ENCODE measurements at places on chromosomes 16 and 17.
A peak's percentile ranks its signal among the peaks of the same experiment; 100 is the strongest.

DNA sequence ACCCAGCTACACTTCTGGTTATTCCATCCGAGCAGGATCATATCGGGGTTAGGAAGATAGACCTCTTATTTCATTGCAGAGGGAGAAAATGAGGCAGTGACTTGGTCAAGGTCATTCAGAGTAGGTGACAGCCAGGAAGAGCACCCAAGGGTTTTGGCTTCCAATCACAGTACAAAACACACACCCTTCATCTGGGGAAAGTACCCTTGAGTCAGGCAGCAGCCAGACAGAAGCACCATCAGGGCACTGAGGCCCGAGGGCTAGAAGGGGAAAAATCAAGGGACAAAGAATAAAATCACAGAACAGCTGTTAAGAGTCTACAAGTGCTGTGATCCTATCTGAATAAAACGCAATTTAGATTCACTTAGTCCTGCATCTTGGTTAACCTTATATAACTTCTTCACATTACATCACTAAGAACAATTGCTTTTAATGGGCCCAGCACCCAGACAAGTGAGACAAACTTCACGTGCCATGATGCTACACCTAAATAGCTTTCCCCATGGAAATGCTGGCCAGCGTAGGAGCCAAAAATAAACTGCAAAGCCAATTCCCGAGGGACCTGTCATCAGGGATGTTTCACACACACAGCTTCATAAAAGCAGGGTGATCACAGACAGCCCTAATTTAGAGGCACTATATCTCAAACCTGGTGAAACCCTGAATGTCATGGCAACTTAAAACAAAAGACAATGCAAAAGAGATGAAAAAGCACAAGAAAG, 4.9 kb downstream of the UBE2O start:
- no peak for DNase-seq

DNA sequence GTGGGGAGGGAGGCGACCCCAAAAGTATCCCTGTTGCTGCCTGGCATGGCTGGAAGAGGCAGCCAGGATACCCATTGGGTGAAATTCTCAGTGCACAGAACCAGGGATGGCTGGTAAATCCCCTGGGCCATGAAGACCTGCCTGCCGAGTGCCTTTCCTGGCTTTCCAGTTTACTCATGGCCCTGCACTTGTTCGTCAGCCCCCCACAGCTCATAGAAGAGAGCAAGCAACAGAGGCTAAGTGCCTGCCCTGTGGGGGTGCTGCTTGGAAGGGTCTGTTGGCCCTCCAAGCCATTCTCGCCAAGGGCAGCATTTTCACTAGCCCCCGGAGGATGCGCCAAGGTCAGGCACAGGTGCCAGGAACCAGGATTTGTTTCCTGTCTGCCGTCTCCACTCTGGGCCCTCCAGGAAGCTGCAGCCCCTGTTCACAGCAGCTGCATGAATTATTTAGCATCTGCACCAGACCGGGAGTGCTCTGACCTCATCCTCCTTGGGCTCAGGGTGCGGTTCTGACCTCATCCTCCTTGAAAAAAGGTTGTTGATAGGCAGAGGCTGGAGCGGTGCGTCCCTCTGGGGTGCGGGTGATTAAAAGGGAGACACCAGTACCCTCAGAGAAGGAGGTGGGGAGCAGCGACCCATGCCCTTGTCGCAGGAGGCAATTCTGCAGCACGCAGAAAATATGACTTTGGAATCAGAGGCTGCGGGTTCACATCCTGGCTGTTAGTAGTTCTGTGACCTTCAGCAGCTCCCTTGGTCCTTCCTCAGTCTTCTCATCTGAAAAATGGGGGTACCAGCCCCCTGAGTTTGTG, 14.2 kb upstream of the CD300A start:
- DNase-seq, result no peak

DNA sequence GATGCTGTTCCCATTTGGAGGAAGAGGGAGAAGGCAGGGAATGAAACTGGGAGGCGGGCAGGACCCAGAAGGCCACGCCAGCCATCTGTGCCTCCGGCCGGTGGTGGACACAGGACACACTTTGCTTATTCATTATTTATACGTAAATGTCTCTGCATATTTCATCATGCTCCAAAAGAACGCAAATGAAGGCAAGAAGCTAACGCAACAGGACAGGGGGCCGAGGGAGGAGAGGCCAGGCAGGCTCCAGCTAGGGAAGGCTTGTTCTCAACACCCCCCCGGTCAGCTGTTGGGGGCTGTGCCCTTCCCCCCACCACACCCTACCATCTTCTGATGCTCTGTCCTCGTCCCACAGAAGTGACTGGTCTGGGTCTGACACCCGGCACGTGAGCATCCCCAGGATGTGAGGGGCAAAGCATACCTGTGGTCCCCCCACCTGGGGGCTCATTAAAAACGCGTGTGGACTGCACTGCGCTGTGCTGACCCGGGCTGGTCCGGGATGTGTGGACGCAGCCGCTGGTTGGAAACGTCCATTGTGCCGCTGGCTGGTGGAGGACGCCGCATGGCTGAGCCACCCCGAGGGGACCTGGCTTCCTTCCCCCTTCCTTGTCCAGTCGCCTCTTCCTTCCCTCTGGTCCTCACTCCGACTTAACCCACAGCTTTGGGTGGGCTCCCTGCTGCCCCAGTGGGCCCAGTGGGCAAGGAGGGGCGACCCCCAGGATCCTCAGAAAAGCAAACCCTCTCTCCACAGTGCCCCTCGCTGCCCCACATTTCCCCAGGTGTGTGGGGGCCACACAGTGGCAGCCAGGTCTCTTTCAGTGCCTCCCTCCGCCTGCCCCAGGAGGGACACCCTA, 46.4 kb upstream of the ENPP7 start:
- DNase-seq, result no peak

DNA sequence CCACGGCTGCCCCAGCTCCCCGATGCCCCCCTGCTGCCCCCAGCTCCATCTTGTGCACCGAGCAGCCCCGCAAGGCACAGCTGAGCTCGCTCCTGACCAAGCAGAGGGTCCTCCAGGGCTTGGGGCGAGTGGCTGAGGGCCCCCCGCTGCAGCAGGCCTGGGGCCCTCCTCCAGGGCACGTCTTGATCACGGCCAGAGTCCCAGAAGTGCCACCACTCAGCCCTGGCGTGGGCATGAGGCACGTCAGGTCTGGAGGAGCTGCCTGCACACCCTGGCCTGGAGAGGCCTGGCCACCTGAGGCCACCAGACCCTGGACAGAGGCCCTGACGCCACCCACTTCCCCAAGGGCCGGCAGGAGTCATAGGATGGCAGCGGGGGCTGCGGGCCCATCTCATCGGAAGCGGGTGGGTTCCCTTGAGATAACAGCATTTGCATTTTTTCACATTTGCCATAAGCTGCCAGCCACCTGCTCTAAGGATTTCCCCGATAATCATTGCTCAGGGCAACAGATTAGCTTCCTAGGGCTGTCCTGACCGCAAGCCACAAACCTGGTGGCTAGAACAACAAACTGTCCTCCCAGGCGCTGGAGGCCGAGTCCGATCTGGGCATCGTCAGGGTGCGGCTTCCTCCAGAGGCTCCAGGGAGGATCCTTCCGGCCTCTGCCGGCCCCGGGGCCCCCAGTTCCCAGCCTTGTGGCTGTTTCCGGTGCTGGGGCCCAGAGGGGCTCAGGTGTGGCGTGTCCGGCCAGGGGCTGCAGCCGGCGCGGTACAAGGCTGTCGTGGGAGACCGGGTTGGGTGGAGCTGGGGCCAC, 23.9 kb upstream of the C1QTNF8 start:
- DNase-seq, result no peak

DNA sequence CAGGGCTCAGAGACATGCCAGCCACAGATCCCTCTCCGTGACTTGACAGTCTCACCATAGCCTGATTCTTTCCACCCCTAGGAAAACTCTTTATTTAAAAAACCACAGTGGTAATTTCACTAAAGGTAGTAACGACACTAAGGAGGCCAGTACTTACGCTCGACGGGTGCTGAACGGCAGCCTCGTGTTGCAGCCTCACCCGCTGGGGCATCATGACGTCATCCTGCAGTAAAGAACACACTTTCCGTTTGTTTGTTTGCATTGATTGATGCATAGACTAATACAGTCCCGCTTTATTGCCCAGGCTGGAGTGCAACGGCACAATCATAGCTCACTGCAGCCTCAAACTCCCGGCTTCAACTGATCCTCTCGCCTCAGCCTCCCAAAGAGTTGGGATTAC, 65.1 kb upstream of the METRNL start:
- no peak for DNase-seq

GRCh38 chr16:23496821-23497542, 13.3 kb downstream of the GGA2 start:
- DNase-seq, result peak; percentile 30

DNA sequence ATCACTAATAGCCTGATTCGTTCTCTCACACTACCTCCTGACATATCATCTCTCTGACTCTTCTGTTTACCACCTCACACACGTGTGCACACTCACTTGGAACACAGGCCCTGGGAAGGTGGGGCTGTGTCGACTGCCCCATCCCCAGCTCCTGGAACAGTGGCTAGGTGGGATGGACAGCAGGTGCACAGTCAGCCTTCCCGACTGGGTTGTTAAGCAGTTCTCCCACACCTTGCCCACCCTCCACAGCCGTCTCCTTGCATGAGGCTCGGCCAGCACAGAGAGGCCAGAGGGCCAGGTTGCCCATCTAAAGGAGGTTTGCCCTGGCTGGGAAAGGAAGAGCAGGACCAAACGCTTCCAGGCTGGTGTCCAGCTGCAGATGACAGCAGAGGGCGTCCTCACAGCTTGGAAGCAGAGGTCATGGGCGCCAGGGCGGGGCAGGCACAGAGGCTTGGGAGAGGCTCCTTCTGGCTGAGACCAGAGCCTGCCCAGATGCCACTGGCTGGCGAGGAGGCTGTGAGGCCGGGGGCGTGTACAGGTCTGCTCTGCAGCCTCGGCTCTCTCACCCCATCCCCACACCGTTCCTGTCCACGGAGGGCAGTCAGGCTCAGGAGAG, 92.8 kb downstream of the AMFR start:
- no peak for DNase-seq

GRCh38 chr17:81245024-81245664, 6.0 kb downstream of the NDUFAF8 start:
- DNase-seq, result no peak

DNA sequence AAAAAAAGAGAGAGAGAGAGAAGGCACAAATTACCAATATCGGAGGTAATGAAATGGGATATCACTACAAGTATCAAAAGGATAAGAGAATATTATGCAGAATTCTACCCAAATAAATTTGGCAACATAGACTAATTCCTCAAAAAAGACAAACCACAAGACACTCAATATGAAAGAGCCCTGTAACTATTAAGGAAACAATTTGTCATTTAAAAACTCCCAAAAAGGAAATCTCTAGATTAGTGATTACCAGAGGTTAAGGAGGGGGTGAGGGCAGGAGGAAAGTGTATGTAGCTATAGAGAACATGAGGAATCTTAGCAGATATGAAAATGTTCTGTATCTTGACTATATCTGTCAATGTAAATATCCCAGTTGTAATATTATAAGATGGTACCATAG, 54.0 kb downstream of the CFDP1 start:
- DNase-seq, result no peak

DNA sequence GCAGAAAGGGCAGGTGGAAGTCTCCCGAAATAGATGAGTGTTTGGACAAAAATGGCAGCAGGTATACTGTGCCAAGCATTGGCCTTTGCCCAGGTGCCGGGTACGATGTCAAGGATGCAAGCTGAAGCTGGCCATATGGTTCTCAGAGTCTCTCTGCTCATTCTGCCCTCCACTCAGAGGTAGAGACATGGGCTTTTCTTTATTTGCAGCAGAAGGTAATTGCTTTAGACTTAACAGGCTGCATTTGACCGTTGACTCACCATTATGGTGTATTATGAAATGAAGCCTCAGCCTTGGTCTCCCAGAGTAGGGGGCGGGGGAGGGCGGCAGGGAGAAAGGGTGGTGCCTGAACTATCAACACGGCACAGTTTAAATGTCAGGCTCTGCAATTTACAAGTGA, 969.1 kb upstream of the EEF2KMT start:
- no peak for DNase-seq

DNA sequence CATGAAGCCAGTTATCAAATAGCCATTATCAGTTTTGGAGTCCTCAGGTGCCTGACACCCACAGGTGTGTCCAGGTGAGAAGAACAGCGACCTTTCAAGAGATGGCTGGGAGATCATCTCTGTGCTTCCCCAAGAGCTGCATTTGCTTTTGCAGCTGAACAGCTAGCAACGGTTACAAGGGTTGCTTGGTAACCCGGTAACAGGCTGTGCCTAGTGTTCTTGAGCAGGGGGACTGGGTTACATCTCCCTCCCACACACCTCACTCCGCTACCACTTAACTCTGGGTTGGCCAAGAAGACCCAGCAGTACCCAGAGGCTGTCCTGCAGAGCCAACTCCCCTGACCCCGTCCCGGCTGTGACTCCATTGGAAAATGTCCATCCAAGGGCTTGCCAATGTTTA, 147.0 kb downstream of the SLC39A11 start:
- no peak for DNase-seq

DNA sequence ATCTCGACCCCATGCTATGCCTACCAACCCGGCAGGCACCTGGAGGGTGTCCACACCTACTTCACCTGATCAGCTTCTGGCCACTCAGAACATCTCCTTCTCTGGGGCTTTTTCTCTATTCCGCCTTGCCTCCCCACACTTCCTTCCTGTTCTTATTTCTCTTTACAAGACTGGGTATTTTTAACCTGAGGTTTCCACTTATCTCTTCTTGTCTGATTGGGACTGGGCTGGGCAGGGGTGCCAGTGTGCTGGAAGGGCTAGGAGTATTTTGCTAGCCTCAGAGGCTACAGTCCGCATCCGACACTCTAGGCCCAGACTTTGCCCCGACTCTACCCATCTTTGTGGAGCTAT, 26.2 kb upstream of the ZNF652 start:
- DNase-seq, result peak; percentile 55

- no peak for DNase-seq
These were observed 68.6 kb downstream of the CCDC182 start for GRCh38 chr17:57676543-57676942.

- DNase-seq, result no peak
These were observed 17.1 kb upstream of the CPSF4L start for GRCh38 chr17:73278465-73279453.

DNA sequence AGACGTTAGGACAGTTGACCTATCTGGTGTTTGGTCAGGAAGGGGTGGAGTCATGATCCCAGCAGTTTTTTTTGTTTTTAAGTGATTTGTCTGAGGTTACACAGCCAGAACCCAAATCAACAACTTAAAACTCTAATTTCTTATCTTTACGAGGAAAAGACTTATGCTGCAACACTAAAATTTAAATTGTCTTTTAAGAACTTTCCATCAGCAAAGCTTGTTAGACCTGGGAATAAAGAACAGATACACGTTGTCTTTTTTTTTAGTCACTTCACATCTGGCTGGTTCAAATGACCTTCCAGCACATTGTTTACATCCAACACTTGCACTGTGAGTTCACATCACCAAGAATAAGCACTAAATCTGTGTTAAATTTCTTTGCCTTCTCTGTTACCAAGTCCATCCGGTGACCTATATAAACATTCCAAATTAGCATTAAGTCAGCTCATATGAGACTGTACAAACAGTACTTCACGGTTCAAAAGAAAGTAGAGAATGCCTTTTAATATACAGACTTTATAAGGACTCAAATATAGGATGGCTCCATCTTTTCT, 115.0 kb downstream of the HS3ST2 start:
- DNase-seq, result no peak

DNA sequence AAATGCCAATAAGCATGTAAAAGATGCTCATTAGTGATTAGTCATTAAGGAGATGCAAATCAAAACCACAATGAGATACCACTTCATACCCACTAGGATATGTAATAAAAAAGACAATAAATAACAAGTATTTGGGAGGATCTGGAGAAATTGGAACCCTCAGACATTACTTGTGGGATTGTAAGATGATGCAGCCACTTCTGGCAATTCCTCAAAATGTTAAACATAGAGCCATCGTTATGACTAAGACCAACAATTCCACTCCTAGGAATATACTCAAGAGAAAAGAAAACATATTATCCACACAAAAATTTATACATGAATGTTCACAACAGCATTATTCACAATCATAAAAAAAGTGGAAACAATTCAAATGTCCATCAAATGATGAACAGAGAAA, 336.2 kb upstream of the PMFBP1 start:
- DNase-seq, result no peak

Data from CD4-positive, CD25-positive, alpha-beta regulatory T cell (primary cell).